Smooth muscle cell of the pulmonary artery (primary cell): ENCODE measurements at places on chromosomes 16 and 17. TPM values are rescaled to one million over a fixed set of nuclear protein-coding genes. Genes with fewer than 3 reads are reported as not detected.

Gene TPSD1
- total RNA-seq: not detected in 2 replicates

Gene ELOB
- total RNA-seq: 186 and 207 TPM in 2 replicates

Gene FDXR
- 25.0 and 43.9 TPM in 2 replicates for total RNA-seq

Gene PDIA2
- total RNA-seq: 1.6 and 1.7 TPM in 2 replicates

Gene PABPN1L
- not detected in 2 replicates for total RNA-seq

Gene MMP25
- not detected in 2 replicates for total RNA-seq

Gene PRKCB
- 0.07 TPM in 1 of 2 replicates, not detected in the other for total RNA-seq

Gene STX1B
- total RNA-seq: 0.85 and 2.6 TPM in 2 replicates

Gene SEPTIN12
- total RNA-seq: not detected in 2 replicates

Gene CBLN1
- 0.03 TPM in 1 of 2 replicates, not detected in the other for total RNA-seq

Gene KCNG4
- total RNA-seq: not detected in 2 replicates

Gene SRCIN1
- 0.07 TPM in 1 of 2 replicates, not detected in the other for total RNA-seq

Gene ZBTB4
- 39.2 and 45.6 TPM in 2 replicates for total RNA-seq

Gene SLC16A6
- 0.13 and 0.17 TPM in 2 replicates for total RNA-seq

Gene KRT25
- total RNA-seq: not detected in 2 replicates

Gene CTRB2
- not detected in 2 replicates for total RNA-seq

Gene TELO2
- 12.9 and 18.1 TPM in 2 replicates for total RNA-seq

Gene PLA2G10
- total RNA-seq: not detected in 2 replicates
